ENCODE measurements at places on chromosomes 3 and 15. TPM values are rescaled to one million over a fixed set of nuclear protein-coding genes. Genes with fewer than 3 reads are reported as not detected.

DNA sequence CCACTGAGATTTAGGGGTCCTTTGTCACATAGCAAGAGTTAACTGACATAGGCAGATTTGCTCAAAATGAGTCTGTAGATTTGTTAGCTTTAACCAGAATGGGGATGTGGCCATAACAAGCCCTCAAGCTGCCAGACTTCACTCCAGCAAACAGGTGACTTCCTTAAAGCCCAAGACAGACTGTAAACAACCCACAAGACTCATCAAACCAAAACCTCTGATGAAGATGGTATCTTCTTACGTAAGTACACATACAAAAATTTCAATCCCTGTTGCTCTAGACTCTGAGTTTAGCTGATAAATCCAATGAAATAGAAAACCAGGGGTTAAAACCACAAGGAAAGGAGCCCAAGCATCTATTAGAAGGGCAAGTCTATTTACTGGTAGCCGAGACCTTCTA lies 18.2 kb upstream of the ZBTB20 start:
- DNase-seq = no peak

Gene STAC
- polyA plus RNA-seq = 9.2 TPM

GRCh38 chr3:45799586-45799985 lies 3.2 kb upstream of the SLC6A20 start:
- no peak for DNase-seq

GRCh38 chr3:82157952-82158351 lies 396.5 kb upstream of the GBE1 start:
- no peak for DNase-seq

Gene ALDH1A2
- 336 TPM for polyA plus RNA-seq

GRCh38 chr3:30943206-30943605 lies 48.7 kb upstream of the GADL1 start:
- no peak for DNase-seq

GRCh38 chr15:48795901-48796300 lies 15.0 kb downstream of the CEP152 start:
- DNase-seq = no peak

- no peak for DNase-seq
These were observed 18.2 kb upstream of the PRR23E start for GRCh38 chr3:127174715-127175140.

DNA sequence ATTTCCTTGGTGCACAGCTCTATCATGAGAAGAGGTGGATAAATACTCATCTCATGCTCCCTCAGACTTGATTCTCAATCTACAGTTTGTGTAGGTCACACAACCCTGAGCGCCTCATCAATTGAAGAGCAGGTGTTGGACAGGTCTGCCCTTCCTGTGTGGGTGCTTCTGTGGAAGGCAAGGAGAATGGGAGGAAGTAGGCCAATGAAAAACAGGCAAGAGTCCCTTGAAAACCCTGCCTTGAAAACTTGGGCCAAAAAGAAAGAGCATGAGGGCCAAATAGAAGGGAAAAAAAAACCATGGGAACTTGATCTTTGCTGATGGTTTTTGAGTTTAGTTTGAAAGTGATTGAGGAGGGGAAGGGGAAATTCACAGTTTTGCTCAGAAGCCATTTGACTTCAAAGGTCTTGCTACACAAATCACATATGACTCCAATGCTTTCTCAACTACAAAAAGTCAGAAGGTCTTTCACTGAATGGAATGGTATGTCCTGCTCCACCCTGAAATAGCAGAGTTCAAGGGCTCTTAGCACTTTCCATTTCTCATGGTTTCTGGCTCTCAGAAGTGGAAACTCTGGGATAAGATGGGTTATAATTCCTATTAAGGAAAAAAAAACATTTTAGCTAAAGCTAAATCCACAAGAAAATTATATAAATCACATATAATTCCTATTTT lies 37.2 kb upstream of the TM4SF1 start:
- peak; percentile 27 for DNase-seq

DNA sequence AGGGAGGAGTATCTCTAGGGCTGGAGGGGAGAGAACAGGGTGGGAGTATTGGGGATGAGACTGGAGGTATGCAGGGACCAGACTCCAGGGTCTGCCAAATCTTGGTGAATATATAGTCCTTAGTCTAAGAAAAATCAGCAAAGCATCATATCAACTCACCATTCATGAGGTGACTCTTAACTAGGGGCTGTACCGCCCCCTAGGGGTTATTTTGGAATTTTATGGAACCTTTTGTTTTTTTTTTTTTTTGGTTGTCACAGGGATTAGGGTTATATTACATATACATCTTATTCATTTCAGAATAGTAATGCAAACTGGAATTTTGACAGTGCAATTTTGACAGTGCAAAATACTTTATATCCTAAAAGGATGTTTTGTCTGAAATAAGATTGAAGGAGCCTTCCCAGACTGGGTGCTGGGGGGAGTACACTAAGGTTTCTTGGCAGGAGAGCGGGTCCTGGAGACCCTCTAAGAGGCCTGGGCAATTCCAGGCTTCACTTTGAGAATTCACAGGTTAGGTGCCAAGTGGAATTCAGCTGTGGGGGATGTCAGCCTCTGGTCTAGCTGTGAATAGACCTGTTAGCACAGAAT lies 7.5 kb downstream of the CMTM7 start:
- peak; percentile 66 for DNase-seq

Gene NPAP1
- 2.2 TPM for polyA plus RNA-seq

DNA sequence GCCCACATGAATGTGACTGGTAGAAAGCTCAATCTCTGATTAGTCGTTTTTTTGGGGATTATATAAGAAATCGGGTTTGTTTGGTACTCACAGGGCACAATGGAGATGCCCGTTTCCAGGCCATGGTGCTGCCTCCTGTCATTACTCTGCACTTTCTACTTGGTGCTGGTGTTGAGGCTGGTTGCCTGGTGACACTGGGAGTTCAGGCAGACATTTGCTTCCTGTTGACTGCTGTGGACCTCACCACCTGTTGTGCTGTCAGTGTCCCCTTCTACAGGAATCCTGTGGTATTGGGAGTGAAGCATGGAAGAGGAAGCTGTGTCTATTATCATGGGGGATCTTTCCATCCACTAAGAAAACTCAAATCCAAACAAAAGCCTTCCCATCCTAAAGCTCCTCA lies 227.2 kb upstream of the TBL1XR1 start:
- DNase-seq = no peak

Measured in renal pelvis (tissue), 12 donors.